Activated naive CD4-positive, alpha-beta T cell treated with anti-CD3 and anti-CD28 coated beads, Interleukin-2, amount 10 ng/mL, durations not matched to agents 5 hours and 36 hours (primary cell): ENCODE measurements at places on chromosomes 16 and 17. TPM values are rescaled to one million over a fixed set of nuclear protein-coding genes. Genes with fewer than 3 reads are reported as not detected.

Gene FNDC8
- total RNA-seq: not detected

Gene PLEKHM1
- total RNA-seq: 47.9 TPM

Gene HOXB5
- total RNA-seq: not detected

Gene SLC25A10
- total RNA-seq: 19.5 TPM

Gene LGALS3BP
- 182 TPM for total RNA-seq

Gene ATP1B2
- 0.17 TPM for total RNA-seq
